ENCODE measurements at places on chromosomes 13 and 19.
A peak's percentile ranks its signal among the peaks of the same experiment; 100 is the strongest.

- no peak for DNase-seq
These were observed 1.1 kb downstream of the UBXN6 start for GRCh38 chr19:4456476-4456842.

DNA sequence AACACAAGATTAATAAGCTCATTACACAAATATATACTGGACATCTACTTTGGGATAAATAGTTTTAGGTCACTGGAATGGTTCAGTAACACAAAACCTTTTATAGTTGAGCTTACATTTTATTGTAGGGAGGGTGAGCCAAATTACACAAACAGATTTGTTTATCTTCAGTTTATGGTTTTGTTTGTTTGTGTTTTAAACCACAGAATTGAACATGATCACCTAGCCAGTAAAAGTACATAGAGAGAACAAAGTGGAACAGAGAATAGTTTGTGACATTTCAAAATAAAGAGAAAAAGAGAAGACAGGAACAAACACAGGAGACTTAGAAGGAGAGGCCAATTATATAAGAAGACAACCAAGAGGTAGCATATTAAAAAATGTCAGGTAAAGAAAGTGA is 1930.2 kb upstream of the PCDH20 start:
- no peak for DNase-seq

GRCh38 chr19:50512999-50513745 is 541 bp downstream of the ASPDH start:
- no peak for DNase-seq

GRCh38 chr19:46133101-46133627 is 8.7 kb upstream of the IGFL3 start:
- DNase-seq, result no peak

GRCh38 chr13:79932556-79932955 is 408.4 kb downstream of the SPRY2 start:
- DNase-seq, result no peak

- DNase-seq, result no peak
These were observed 402.6 kb downstream of the KLF12 start for GRCh38 chr13:73731564-73731963.

GRCh38 chr13:46530084-46530935 is 22.7 kb upstream of the LRCH1 start:
- no peak for DNase-seq

DNA sequence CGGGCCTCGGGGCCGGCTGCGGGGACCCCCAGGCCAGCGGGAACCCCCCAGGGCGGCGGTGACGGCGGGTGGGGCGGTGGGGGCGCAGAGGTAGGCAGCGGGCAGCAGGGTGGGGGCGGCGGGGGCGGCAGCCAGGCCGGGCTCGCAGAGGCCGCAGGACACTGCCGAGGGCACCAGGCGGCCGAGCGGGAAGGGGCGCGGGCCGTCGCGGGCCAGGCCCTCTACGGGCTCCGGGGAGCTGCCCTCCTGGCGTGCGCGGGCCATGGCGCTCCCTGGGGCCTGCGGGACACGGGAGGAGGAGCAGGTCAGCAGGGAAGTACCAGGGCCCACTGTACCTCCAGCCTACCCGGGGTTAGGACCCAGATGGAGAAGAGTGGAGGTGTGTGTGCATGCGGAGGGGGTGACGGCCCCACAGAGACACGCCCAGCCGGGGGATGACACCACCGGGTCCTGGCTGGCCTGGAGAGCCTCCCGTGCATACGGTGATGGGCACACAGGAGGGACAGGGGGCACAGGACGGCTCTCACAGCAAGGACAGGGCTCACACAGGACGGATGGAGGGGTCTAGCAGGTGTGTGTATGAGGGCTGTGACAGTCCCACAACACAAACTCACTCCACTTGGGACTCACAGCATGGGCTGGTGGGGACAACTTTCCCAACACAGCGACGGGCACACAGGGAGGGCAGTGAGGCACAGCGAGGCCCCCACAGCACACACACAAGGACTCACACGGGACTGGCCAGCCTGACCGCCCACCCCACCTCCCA is 2.6 kb downstream of the BBC3 start:
- peak; percentile 73 for DNase-seq

DNA sequence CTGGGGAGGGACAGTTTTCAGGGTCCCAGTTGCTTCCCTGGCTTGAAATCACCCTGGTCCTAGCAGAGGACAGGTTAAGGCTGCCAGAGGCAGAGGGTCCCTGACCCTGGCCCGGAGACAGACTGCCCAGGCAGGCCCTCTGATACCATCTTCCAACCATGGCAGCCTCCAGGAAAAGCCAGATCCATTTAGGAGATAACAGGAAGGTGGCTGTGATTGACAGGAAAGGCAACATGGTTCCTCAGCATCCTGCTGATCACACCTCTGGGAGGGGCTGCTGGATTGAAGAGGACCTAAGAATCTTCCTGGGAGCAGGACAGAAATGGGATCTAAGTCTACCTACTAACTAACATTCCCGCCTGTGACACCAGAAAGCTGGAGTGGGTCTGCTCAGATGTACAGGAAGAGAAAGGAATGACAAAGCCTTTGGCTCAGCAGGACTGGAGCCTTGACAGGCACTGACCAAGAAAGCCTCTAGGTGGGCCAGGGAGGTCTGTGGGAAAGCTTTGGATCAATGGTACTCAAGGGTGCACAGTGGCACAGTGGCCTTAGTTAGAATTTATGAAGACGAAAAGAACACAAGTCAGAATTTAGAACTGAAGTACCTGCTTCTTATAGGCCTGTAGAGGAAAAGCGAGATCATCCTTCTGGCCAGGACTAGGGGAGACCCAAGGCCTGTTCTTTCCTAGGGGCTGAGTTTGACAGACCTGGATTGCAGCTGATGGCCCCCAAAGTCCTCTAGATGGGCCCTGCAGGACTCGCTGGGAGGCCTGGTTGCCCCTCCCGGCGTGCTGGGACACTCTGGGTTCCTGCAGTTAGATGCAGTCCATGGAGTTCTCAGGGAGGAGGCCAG is 2.3 kb upstream of the PRKACA start:
- no peak for DNase-seq

- DNase-seq, result no peak
These were observed 465.7 kb downstream of the MYO16 start for GRCh38 chr13:109095126-109095525.

DNA sequence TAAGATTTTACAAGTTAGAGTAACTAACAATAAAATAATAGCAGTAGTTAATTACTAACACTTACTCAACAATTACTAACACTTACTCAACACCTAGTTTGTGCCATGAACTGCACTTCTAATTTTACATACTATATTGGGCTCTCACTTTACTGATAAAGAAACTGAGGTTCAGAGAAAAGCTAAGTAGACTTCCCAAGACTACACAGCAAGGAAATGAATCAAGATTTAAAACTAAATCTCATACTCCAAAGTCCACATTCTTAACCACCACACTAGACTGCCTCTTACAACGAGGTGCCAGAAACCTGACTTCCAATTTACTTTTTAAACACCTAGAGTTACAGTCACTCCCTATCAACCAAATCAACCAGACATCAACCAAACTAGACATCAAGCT is 25.1 kb downstream of the RBM26 start:
- no peak for DNase-seq
